ENCODE measurements at places on chromosomes 6 and 20.

GRCh38 chr20:32675223-32675975 is 1.7 kb upstream of the C20orf203 start:
- peak; percentile 51 for DNase-seq

DNA sequence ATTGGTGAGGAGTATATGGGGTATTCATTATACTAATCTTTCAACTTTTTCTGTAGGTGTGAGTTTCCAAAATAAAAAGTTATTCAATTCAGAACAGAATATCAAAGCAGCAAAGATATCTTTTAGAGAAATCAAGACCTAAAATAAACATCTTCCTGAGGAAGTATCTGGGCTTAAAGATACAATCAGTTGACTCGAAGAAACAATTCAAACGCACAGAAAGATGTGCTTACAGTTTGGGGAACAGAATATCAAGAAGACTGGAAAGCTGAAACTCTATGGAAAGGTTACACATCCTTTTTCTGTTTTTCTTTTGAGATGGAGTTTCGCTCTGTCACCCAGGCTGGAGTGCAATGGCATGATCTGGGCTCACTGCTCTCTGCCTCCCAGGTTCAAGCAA is 36.2 kb upstream of the SAYSD1 start:
- no peak for DNase-seq

- DNase-seq, result no peak
These were observed 34.7 kb downstream of the KIF25 start for GRCh38 chr6:168032005-168032760.

GRCh38 chr6:1605004-1605892 is 4.5 kb upstream of the FOXC1 start:
- no peak for DNase-seq

- DNase-seq, result no peak
These were observed 253.1 kb upstream of the RAB32 start for GRCh38 chr6:146290589-146290901.

DNA sequence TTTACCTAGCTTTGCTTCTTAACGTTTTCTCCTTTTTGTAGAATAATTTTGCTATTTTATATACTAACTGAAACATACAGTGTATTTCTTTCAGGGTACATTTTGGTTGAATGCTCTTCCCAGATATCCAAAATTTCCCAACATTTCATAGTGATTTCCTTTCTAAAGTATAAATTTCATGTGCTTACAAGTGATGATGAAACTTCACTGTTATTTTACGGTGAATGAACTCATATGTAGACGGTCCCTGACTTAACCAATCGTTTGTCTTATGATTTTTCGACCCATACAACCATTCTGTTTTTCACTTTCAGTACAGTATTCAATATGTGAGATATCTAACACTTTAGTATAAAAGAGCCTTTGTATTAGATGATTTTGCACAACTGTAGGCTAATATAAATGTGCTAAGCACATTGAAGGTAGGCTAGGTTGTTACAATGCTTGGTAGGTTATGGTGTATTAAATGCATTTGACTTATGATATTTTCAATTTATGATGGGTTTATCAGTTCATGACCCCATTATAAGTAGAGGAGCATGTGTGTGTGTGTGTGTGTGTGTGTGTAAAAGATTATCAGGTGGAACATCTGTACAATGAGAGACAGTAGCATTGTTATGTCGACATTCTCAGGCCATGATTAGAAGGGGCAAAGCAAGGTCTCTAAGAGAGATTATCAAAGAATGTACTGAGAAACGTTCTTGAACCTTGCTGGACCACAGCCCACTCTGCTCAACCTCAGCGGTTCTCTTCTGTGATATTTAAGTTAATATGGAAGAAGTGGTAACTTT is 20.9 kb downstream of the HIVEP1 start:
- no peak for DNase-seq

DNA sequence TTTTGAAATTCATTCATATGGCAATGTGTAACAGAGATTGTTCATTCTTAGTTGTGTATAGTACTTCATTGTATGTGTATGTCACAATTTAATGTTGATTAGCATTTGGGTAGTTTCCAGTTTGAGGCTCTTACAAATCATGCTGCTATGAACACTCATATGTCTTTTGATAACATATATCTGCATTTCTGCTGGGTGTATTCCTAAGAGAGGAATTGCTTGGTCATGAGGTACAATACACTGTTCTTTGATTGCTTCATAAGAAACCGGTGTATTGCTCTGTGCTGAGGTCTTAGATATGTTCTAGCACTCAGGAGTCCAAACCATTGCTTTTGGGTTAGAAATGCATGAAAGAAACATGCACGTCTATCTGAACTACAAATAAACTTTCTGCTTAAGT is 492.9 kb upstream of the JAG1 start:
- no peak for DNase-seq

DNA sequence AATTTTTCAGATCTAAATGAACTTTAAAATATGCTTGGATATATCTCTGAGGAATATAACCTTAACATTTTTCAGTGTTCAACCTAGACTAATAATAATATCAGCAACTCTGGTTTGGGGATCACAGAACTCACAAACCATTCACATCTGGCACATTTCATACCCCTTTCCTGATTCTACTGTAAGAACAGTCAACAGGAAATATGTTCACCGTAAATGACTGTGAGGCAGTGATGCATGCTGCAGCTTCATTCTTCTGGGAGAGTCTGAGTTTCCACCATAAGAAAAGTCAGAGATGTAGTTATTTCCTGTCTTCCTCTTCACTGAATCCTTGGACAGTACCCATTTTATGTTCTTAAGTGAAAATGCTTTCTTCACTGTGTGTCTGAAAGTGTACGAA is 134.2 kb upstream of the IFNGR1 start:
- DNase-seq, result no peak

GRCh38 chr20:31652917-31653396 is 15.2 kb downstream of the COX4I2 start:
- no peak for DNase-seq

DNA sequence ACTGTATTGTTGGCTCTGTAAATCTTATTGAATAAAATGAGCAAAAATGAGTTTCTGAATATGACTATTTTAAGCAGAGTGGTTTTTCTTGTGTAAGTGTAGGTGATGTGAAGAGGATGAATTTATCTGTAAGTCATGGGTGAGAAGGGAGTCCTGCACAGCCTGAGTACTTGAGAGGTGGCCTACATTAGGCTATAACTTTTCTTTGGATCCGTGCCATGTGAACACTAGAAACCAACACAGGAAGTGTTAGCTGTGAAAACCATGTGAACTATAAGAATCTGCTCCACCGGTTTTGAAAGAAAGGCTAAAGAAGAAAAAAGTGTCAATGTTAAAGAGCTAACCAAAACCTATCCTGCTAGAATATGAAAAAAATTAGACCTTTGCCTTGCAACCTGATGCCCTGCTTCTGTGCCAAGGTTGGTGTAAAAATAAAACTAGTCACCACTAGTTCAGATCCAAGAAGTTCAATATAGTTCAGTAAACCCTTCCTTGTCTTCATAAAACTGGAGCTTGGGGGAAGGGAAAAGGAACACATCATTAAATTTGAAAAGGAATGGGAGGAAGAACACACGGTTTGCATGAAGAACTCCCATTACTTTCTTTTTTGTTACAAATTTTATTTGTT is 21.3 kb downstream of the PLCB1 start:
- no peak for DNase-seq

DNA sequence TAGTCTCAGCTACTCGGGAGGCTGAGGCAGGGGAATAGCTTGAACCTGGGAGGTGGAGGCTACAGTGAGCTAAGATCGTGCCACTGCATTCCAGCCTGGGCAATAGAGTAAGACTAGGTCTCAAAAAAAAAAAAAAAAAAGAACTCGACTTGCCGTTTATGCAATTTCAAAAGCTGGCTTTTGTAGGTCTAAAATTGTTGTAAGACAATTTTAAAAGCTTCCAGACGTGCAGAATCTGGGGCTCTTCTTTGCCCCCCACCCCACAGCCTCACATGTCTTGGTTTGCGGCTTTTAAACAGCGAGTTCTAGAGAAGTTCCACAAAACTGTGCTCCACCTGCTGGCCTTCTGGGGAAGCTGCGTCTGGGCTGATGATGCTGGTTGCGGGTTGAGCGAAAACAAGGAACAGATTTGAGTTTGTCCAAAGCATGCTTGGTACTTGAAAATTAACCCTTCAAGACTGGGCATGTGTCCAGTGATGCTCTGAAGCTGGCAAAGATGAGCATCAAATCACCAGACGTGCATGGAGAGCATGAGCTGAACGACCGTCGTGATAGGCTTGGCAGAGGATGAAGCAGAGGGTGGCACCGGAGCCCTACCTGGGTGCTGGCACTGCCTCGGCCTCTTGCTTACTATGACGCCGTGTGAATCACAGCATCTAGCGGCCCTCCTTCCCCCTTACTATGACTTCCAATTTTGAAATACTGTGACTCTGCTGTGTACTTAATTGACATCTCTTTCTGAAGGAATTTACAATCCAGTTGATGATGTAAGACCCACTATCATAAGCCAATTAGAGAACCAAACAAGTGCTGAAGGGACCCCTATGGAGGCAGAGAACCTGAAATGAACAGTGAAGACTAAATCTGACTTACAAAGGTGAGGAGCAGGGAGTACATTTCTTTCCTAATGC is 171.4 kb downstream of the GMPR start:
- peak; percentile 39 for DNase-seq

GRCh38 chr6:87846434-87846833 is 144.4 kb upstream of the AKIRIN2 start:
- DNase-seq, result no peak

DNA sequence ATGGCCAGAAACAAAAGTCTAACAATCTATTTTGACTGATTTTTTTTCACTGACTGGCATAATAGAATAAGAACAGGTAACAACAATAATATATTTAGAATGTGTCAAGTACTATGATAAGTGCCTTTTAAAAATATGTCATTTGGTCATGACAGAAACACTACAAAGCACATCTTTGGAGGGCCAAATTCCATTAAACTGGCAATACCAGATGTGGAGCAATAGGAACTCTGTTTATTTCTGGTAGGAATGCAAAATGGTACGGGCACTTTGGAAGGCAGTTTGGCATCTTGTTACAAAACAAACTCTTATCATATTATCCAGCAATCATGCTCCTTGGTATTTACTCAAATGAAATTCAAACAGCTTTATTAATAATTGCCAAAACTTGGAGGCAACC is 39.3 kb downstream of the TENT5A start:
- DNase-seq, result no peak

- DNase-seq, result no peak
These were observed 296.5 kb downstream of the SMOC2 start for GRCh38 chr6:168737481-168737880.

GRCh38 chr6:31168606-31169005 is 1.9 kb downstream of the POU5F1 start:
- no peak for DNase-seq

GRCh38 chr20:63138855-63139341 is 77.0 kb downstream of the YTHDF1 start:
- DNase-seq, result no peak

DNA sequence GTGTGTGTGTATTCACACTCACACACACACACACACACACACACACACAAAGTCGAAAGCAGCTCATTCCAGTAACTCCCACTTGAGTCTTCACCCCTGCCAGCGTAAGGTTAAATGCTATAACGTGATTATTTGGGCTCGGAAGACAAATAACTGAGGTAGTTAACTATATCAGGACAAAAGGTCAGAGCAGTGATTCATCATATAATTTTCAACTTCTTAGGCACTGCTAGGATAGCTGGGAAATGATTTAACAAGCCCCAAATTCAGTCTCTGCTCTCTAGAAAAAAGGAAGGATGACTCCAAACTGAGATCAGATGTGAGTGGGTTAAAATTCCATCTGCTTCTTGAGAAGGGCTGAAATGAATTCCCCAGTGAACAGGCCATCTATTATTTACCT is 30.7 kb downstream of the HDGFL1 start:
- no peak for DNase-seq

GRCh38 chr20:62368976-62369814 is 2.1 kb upstream of the LAMA5 start:
- no peak for DNase-seq

DNA sequence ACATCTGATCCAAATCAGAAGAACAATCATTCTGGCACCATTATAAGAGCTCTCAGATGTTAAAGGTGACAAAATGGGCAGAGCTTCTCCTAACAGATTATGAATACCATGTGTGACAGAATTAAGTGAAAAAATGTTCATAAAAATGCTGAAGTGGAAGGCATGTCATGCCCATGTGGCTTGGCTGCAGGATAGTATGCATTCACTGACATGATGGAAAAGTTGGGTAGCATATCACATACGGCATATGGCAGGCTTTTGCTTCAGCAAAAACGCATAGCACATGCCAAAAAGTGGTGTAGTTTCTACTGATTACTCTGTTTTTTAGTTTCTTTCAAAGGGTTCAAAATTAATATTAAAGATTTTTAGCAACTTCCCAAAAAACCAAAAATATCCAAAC is 731.5 kb upstream of the EPHA7 start:
- no peak for DNase-seq

DNA sequence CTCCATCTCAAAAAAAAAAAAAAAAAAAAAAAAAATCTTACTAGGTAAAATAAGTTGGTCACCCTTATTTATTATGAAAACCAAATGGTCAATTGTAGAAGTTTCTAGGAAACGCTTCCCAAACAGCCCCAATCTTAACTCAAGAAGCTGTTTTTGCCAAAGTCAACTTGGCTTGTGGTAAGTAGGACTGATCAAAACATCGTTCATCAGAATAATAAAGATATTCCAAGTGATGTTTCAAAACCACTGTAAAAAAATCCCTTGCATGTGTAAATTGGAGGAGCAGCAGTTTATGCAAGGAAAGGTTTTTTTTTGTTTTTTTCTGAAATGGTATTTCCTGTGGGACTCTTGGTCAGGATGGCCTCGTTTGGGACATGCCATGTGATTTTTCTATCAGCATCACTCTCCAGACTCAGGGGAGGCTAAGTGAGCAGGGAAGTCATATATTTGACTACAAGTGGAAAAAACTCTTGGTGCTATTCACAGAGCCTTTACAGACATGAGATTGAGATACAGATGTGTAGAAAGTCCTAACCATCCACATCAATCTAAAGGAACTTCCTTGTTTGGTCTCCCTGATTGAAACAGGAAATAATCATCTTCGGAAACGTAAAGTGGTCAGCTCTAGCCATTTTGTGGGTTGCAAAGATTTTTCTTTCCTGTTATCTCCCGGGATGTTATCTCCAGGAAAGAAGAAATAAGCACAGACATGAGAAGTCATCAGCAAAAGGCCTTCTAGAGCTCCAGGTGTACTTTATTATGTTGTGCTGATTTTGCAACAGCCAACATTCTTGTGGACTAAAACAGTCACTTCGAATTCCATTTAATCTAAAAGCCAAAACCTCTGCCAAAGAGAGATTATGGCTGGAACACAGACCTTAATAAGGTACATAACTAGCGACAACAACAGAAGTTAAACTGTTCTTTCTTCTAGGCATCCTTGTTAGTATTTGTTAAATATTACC is 177.8 kb downstream of the EDN1 start:
- DNase-seq, result no peak

DNA sequence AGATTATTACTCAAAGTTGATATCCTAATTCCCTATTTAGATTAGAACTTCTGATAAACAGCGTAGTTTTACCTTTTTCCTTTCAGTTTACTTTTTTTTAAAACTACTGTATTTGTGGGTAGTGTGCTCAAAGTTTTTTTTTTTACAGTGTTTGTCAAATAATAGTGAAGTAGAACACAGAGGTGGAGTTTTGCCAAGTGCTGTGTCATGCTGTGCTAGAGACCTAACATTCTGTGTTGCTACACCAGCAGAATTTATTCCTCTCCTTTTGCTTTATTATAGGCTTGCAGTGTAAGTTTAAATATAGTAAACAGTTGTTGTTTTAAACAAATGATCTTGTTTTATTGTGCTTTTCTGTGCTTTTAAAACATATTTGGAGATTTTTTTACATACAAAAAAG is 125.4 kb downstream of the HIVEP1 start:
- no peak for DNase-seq

GRCh38 chr6:36769676-36770499 is 69.4 kb downstream of the CPNE5 start:
- no peak for DNase-seq
